ENCODE measurements at places on chromosomes 1 and 21.
A peak's percentile ranks its signal among the peaks of the same experiment; 100 is the strongest.

GRCh38 chr1:247452447-247453039 lies 5.4 kb downstream of the OR2B11 start:
- DNase-seq = no peak

DNA sequence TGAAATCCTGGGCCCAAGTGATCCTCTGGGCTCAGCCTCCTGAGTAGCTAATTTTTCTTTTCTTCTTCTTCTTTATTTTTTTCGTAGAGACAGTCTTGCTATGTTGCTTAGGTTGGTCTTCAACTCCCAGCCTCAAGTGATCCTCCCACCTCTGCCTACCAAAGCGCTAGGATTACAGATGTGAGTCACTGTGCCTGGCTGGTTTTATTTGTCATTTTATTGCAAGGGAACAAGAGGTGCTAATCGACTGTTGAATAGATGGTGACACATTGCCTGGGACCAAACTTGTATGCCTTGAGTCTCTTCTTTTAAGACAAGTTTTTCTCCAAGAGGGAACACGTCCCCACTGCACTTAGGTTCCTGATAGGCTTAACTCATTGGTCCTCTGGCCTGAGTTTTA lies 20.0 kb upstream of the KLHDC8A start:
- DNase-seq = no peak

GRCh38 chr1:103230061-103230460 lies 121.7 kb upstream of the COL11A1 start:
- DNase-seq = no peak

DNA sequence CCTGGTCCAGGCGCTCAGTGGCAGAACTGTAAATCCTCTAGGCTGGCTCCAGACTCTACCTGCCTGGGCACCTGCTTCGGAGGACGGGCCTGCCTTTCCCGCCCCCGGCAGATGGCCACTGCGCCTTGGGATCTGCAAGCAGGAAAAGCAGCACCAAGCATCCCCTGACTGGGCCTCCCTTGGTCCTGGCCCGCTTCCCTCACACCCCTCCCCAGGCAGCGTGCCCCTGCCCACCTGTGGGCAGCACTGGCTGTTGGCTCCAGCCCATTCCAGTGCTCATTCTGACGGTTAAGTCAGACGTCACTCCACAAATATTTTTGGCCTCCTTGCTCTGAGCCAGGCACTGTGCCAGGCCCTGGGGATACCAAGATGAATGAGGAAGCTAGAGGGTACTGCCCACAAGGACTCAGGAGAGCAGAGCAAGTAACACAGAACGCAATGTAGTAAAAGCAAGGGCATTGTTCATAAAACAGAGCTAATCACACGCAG lies 22.0 kb upstream of the BLACAT1 start:
- DNase-seq = peak; percentile 38

Measured in GM03348 (cell line).